ENCODE measurements at places on chromosomes 12 and 14.

DNA sequence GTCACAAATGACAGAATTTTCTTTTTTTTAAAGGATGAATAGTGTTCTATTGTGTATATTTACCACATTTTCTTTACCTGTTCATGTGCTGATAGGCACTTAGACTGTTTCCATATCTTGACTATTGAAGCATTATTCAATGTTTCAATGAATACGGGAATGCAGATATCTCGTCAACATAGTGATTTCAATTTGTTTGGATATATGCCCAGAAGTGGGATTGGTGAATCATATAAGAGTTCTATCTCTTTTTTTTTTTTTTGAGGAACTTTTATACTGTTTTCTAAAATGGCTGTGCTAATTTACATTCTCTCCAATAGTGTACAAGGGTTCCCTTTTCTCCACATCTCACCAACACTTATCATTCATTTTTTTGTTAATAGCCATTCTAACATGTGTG, 97.9 kb upstream of the FAR2 start:
- no peak for DNase-seq

GRCh38 chr12:106051853-106052531, 86.8 kb downstream of the NUAK1 start:
- no peak for DNase-seq

DNA sequence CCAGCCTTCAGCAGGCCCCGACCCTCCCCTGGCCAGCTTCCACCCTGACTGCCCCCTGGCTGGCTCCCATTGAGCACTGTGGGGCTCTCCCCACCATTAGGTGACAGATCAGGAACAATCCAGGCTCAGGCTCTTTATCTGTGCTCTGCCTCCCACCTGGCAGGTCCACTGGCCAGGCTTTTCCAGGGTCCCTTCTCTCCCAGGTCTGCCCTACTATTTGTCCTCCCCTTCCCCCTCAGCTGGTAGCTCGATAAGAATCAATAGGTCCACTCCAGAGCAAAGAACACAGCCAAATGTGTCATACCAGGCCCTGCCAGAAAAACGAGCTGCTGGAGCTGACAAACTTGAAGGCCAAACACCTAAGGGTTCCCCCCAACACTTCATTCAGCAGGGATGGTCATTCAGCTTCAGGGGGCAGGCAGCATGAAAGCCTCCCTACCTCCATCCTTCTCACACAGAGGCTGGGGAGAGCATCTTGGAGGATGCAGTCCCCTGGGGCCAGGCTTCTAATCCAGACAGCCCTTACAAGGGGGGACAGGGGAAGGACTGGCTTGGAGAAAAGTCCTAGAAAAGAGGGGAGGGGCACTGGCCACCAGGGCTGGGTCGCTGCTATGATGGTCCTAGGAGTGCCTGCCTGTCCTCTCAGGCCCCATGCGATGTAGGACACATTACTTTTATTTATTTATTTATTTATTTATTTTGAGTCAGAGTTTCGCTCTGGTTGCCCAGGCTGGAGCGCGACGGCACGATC, 1.9 kb upstream of the KRT18 start:
- no peak for DNase-seq

DNA sequence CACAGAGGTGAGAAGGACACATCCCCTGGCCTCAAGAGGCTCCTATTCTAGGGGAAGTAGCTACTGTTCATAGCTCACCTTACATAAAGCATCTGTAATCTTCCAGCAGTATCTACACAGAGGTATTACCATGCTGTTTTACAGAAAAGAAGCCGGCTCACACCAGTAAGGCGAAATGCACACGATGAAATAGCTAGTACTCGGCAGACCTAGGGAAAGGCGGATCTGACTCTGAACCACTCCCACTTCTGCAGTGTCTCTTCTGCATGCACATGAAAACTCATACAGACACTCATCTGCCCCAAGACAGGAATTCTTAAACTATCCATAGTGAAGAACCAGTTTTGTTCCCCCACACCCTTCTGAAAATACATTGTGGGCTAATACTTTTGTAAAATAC, 73.6 kb downstream of the IQSEC3 start:
- no peak for DNase-seq

- DNase-seq: no peak
Measured at GRCh38 chr14:79584679-79585078, 626.6 kb downstream of the DIO2 start.

GRCh38 chr12:25502596-25502995, 50.5 kb downstream of the LMNTD1 start:
- no peak for DNase-seq

DNA sequence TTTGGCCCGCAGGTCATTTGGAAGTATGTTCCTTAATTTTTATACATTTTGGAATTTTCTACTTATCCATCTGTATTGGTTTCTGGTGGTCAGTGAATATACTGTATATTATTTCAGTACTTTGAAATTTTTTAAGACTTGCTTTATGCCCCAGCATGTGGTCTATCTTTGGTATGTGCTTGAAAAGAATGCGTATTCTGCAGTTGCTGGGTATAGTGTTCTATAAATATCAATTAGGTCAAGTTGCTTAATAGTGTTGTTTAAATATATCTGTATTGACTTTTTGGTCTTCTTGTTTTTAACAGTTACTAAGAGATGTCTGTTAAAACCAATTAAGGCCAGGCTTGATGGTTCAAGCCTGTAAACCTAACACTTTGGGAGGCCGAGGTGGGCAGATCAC, 21.7 kb upstream of the SIX1 start:
- no peak for DNase-seq

- no peak for DNase-seq
Measured at GRCh38 chr12:71640316-71640715, 23.3 kb downstream of the ZFC3H1 start.

DNA sequence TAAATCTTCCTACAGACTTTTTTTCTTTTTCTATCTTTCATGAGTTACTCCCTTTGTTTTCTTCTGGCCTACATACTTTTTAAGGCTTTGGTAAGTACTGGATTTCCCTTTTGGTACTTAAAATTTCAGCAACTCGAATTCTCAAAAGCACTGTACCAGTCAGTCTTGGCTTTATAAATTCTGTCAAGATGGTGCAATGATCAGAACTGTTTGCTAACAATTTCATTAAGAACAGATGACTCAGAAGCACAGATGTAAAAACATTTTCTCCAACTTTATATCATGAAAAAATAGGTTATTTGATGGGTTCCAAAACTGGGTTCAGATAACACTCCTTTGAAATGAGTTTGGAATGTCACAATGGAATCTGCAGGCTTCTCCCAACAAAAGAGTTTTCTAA, 1961.8 kb upstream of the FLRT2 start:
- no peak for DNase-seq

DNA sequence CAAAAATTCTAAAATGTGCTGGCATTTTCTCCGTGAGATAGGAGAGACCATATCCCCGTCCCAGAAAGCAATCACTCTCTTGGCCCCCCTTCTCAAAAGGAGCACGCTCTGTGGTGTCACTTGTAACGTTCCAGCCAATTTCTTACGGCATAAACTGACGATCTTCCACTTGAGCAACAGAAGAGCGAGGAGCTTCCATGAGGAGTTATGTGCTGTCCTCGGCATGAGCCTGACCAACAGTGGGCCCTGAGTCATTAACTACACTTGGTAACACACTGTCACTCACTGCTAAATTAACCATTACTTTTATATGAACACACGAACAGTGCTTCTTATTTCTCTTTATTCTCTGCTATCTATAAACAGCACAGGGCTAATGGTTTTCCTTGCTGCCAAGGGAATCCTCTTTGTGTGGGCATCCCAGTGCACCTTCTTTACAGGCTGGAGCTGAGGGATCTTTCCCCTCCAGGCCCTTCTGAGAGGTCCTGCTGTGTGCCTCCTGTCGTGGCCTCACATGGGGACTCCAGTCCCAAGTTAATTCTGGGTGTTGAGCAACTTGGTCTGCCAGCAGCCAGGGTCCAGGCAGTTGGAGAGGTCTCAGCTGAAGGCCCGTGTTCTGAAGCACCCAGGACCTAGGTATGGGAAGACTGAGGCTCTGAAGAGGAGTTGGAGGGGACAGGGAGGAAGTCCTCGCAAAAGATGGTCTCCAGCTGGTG, 9.4 kb downstream of the SLC6A13 start:
- DNase-seq: no peak

- DNase-seq: no peak
Measured at GRCh38 chr12:130588696-130589539, 127.2 kb downstream of the RIMBP2 start.

GRCh38 chr12:102769323-102769916, 147.6 kb downstream of the PAH start:
- peak; percentile 36 for DNase-seq

DNA sequence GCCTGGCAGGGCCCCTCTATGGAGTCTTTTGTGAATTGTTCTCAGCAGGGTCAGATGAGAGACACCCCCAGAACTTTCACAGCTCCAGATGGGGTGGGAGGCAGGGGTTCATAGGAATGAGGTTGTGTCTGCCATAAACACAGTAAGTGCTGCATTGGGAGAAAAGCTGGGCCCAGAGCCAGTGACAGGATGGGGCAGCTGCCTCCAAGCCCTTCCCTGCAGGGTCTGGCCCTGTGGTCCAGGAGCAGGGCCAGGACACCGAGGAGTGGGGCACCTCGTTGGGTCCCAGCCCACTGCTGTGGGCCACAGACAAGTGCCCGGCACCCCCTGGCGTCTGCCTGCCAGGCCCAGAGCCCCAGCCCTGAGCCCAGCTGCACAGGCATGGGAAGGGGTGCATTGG, 13.3 kb downstream of the INF2 start:
- no peak for DNase-seq

GRCh38 chr12:52903285-52903854, 1.5 kb downstream of the KRT8 start:
- no peak for DNase-seq

DNA sequence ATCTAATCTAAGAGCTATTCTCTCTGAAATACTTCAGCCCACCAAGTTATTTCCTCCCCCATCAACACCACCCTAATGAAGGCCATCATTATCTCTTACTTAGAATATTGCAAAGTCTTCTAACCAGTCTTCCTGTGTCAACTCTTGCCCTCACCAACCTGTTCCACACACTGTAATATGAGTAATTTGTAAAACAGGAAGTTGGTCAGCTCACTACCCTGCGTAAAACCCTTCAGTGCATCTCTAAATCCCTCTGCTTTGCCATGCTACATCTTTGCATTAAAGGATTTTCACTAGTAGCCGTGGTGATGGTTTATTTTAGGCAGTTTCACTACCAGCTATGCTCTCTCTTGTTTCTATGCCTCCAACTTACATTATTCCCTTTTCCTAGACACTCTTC, 70.0 kb downstream of the KIF21A start:
- DNase-seq: no peak

DNA sequence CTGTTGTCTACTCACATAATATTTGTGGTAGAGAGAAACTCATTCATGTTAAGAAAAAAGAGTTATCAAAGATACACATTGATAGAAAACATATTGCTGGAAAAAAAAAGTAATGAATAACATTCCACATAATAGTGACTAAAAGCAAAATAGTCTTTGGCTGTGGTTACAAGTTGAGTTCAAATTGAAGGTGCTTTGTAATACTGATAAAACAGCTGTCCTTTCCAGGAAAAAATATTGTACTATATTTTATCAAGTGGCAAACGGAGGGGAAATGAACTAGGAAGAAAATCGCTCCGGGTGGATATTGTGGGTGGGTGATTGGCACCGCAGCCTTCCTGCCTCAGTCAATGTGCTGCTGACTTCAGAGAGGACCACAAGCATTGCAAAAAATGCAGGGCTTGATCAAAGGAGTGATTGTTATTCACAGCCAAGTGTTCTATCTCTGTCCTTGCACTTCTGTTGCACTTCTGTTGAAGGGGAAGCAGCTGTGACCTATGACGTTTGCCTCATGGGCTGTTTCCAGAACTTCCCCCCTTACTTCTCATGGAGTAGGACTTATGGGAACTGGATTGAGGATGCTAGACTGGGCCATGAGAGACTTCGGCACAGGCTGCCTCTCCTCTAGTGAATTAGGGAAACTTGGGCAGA, 114.4 kb downstream of the VRK1 start:
- peak; percentile 11 for DNase-seq

GRCh38 chr14:98582276-98582675, 689.7 kb downstream of the BCL11B start:
- no peak for DNase-seq

GRCh38 chr14:83164591-83164990, 1630.9 kb upstream of the SEL1L start:
- DNase-seq: no peak

DNA sequence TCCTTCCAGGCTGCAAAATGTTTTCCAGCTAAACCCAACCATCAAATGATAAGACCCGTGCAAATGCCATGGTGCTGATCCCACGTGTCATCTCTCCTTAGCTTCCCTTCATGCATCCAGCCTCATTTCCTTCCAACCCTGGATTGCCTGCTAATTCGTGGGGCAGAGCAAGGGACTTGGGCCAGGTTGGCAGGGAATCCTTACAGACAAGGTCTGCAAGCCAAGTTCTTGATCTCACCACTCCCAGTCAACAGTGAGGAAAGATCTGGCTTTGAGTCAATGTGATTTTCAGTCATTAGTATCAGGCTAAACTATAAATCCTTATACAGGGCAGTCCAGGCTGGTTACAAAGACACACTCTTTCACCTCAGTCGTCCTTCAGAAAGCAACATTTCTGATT, 150.9 kb downstream of the ANO2 start:
- DNase-seq: no peak

GRCh38 chr12:2355198-2355597, 302.4 kb downstream of the CACNA1C start:
- DNase-seq: no peak

DNA sequence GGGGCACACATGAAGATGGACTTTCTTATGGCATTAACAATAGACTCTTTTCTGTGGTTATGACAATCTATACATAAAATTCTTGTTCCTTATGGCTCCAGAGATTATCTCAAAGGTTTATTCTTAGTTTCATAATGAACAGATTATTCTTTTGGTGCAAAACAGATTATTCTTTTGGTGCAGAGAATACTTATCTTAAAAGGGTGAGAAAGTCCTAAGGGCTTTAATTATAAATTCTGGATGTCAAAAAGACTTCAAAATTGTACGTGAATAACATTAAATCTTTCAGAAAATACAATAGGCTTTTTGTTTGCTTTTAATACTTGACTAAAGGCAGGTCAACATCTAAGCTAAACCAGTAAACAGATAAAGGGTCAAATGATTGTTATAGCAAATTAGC, 69.3 kb downstream of the MNAT1 start:
- no peak for DNase-seq

DNA sequence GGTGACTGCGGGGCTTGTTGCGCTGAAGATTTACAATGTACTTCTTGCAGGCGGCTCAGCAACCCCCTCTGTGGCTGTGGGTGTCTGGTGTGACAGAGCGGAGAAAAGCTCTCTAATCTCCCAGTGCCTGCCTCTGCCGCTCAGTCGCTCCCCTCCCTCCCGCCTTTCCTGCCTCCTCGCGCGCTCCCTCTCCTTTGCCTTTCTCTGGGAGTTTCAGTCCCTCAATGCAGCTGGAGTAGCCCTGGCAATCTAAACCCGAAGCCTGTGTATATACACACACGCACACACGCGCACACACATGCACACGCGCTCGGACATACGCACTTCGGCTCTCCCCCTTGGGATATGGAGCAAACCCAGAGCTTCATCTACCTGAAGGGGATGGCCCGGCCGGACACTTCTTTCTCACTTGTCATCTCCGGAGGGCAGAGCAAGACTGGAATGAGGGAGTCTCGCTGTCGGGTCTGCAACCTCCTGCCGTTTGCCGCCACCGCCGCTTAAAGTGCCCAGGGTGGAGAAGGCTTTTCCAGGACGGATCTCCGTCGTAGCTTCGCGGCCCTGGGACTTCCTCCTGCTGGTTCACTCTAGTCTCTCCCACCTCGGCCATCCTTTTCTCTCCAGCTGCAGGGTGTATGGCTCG, 599 bp upstream of the TRHDE start:
- no peak for DNase-seq
